ENCODE measurements at places on chromosomes 5 and 9.

DNA sequence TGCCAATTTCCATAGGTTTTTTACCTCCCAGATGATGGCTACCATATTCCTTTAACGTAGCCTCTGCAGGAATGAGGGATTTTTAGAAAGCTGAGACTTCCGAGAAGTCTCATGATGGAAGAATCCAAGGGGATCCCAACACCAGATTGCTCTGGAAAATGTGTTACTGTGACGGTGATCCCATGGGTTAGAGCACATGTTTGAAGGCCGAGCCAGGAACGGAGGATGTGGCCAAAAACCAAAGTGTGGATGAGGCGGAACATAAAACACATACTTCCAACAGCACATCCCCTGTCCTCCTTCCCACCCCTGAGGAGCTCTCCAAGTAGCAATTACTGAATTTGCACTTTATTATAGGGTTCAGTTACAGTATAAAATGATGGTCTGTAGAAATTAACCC is 82.6 kb downstream of the GPR21 start:
- no peak for DNase-seq

DNA sequence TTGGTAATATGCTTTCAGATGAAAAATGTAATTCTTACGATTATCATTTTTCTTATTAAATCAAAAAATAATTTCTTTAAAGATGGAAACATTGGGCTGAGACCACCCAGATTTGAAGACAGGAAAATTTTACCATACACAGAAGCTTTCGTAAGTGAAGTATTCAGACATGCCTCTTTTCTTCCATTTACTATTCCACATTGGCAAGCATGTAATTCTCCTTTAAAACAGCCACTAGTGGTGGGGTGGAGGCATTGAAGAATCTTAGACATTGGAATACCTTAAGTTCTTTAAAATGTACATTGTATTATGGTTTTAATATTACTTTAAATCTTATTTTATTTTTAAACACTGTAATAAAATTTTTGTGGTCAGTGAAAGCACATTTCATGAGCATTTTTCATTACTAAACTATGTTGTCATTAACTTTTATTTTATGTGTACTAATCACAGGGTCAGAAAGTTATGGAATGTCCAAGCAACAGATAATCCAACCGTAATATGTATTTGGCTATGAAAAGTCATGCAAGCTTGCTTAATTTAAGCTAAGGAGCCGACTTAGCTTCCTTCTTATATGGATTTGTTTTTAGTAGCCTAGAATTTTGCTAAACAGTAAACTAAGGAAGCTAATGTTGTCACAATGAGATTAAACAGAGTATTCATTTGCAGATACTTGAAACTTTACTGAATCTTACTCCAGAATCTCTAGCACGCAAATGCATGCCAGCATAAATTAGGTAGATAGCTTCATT is 97.4 kb upstream of the ALDH1A1 start:
- DNase-seq = no peak

DNA sequence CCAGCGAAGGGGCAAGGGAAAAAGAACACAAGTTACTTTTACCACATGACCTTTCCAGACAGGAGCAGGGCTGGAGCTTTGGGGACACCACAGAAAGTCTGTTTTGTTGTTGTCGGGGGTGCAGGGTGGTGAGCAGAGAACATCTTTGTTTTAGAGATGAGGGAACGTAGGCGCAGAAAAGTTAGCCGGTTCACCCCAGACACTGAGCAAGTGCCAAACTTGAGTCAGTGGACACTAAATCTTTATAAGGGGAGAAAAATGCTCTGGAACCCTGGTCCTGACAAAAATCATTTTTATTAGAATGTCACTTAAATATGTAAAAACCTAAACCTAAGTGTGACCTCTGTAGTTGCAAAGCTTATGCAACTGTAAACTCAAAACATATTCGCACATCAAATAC is 126.4 kb upstream of the GAS1 start:
- DNase-seq = no peak

DNA sequence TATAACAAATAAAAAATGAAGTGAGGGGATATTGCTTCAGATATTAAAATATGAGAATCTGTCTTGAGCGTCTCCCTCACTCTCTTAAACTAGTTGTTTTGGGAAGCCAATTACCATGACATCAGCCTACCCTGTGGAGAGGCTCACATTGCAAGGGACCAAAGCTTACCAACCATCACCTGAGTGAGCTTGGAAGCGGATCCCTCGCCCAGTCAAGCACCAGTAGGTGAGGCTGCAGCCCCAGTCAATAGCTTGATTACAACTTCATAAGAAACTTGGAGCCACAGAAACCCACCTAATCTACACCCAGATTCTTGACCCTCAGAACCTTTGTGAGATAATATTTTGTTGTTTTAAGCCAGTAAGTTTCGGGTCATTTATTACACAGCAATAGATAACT is 206.2 kb downstream of the CEMIP2 start:
- DNase-seq = no peak

GRCh38 chr5:31487506-31487905 is 44.4 kb downstream of the DROSHA start:
- DNase-seq = no peak

- DNase-seq = peak; percentile 10
Measured at GRCh38 chr5:177310332-177310731, 1.4 kb downstream of the MXD3 start.

DNA sequence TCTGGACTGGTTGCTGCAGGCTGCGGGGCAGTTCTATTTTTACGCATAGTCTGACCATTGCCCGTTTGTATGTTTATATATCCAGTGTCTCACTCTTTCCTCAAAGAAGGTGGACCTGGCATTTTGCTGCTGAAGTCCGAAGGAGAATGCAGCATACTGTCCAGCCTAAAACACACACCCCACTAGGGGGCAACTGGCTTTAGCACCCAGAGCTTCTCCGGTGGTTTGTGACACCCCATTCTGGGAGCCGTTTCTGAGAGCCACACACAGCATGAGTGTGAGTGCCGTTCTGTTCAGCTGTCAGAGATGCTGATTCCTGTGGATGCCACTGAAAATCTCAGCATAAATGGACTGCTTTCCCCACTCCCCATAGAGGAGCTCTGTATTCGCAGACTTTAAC is 290.5 kb upstream of the TAS2R1 start:
- DNase-seq = no peak

DNA sequence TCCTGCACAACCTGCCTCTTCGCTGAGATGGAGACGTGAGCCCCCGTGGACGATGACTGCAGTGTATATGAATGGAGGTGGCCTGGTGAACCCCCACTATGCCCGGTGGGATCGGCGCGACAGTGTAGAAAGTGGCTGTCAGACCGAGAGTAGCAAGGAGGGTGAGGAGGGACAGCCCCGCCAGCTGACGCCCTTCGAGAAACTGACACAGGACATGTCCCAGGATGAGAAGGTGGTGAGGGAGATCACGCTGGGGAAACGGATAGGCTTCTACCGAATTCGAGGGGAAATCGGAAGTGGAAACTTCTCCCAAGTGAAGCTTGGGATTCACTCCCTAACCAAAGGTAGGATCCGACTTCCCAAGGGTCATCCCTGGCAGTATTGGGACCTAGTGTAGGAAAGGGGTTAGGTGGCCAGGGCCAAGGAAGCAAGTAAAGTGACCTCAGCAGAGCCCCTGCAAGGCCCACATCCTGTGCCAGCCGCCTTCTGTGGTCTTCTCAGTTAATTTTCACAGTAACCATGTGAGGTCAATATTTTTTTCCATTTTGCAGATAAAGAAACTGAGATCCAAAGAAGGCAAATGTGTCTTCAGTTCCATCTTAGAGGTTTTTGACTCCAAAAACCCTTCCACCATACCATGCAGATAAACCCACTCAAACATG is 53.8 kb downstream of the NIM1K start:
- DNase-seq = peak; percentile 53

GRCh38 chr5:161095953-161096352 is 243.9 kb upstream of the ATP10B start:
- DNase-seq = no peak

DNA sequence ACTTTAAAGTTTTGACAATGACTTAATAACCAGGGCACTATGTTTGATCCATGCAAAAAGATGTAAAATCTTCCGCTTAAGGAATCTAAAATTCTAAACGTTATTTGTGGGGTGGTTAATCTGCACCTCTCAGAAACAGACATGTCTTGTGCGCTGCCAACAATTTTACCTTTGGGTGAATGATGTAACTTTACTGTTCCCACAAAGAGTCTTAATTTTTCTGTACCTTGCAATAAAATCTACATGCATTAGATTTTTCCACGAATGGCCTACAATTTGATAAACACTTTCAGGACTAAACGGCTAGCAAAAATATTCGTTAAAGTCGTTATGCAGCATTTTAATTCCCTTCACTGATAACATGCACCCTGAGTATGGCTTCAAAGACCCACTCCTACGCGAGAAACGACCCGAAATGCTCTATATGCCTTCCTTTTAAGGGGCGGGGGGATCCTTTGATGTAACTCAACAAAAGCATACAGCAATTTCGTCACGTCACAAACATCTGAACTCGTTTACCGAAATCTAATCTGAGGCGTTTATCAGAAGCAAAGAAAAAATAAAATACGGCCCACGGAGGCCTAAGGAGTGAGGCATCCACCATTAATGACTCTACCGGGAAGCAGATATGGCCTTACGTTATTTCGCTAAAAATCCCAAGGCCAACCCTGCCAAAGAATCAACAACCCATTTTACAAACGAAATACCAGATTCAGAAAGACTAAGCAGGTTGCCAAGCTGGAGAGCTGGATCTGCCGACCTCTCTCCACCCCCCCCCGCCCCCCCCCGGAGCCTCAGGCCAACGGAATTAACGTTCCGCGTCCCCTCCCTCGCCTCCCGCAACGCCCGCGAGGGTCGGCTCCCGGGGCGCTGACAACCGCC is 621 bp downstream of the AK6 start:
- no peak for DNase-seq

DNA sequence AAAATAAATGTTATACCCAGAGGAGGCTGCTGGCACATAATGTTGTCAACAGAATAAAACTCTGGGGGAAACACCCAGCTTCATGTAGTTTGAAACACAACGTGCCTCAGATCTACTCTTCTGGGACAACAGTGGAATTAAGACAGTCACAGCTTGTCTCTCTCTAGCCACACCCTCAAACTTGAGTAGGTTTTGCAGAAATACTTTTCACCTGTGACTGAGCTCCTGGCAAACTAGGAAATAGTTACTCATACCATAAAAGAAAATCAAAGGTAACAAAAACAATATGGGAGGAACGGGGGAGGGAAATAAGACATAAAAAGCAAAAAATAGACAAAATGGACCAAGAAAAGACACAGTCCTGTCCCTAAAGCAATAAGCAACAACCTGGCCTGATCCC is 14.4 kb downstream of the ELAVL2 start:
- DNase-seq = no peak

DNA sequence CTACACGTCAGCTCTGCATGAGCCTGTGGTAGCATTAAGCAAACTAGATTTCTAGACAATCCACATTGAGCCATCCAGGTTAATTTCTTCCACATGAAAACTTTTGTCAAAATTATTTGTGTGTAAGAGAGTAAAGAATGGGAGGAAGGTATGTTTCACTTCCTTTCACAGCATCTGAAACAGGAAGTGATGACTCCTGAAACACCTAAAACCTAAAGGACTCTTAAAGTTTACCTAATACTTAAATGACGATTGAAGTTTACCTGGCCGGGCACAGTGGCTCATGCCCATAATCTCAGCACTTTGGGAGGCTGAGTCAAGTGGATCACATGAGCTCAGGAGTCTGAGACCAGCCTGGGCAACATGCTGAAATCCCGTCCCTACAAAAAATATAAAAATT is 223.8 kb downstream of the CEMIP2 start:
- DNase-seq = no peak

DNA sequence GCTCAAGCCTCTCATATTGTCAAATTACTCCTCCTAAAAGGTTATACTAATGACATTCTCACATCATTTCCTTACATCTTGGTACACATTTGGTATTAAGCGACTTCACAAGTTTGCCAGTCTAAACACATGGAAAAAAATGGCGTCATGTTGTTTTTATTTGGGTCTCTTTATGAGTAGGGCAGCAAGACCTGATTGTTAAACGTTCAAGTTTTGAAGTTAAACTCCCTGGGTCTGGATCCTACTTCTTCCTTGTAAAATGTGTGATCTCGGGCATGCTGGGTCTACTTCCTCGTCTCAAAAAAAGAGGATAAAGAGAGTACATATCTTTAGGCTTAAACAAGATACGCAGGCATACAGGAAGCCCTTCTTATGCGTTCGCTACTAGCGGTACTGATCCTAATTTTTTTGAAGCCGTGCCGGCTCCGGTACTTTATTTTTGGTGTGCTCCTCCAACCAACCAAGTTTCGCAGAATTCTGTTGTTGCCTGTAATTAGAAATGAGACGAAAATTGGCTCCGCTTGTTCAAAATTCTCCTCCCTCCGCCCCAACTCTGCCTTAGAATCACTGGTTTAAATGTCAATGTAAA is 596 bp upstream of the CDC37L1 start:
- no peak for DNase-seq

- no peak for DNase-seq
Measured at GRCh38 chr5:105940181-105940580, 1730.6 kb downstream of the EFNA5 start.
